MG63 (cell line): ENCODE measurements at places on chromosomes 12 and 14. TPM values are rescaled to one million over a fixed set of nuclear protein-coding genes. Genes with fewer than 3 reads are reported as not detected.

RNASE7 gene
- total RNA-seq, result not detected in 2 replicates

MAP1LC3B2 gene
- 0.26 TPM in 1 of 2 replicates, not detected in the other for total RNA-seq

PIWIL1 gene
- not detected in 2 replicates for total RNA-seq

APEX1 gene
- 145 and 217 TPM in 2 replicates for total RNA-seq

PHLDA1 gene
- total RNA-seq, result 13.5 and 13.8 TPM in 2 replicates

ARMH4 gene
- 1.9 TPM in 1 of 2 replicates, not detected in the other for total RNA-seq

CISTR gene
- total RNA-seq, result not detected in 2 replicates

VEZT gene
- 26.4 and 31.4 TPM in 2 replicates for total RNA-seq

AVPR1A gene
- total RNA-seq, result not detected in 2 replicates

FOXG1 gene
- 0.03 and 0.67 TPM in 2 replicates for total RNA-seq

ZNF641 gene
- 2.9 and 3.4 TPM in 2 replicates for total RNA-seq

AMN gene
- total RNA-seq, result 0.43 TPM in 1 of 2 replicates, not detected in the other

GALNT6 gene
- not detected in 2 replicates for total RNA-seq
